ENCODE measurements at places on chromosomes 2 and 18. TPM values are rescaled to one million over a fixed set of nuclear protein-coding genes. Genes with fewer than 3 reads are reported as not detected.

FHOD3 gene
- not detected for total RNA-seq

CCDC68 gene
- not detected for total RNA-seq

- peak; percentile 32 for DNase-seq
Measured at GRCh38 chr2:135052997-135053474, 944 bp downstream of the RAB3GAP1 start.

GRCh38 chr18:27839141-27839540, 337.8 kb downstream of the CDH2 start:
- DNase-seq: no peak

WDR35 gene
- total RNA-seq: 2.4 TPM

GRCh38 chr2:102033031-102033749, 41.4 kb downstream of the IL1R2 start:
- no peak for DNase-seq

MTHFD2 gene
- 26.7 TPM for total RNA-seq
